ENCODE measurements at places on chromosomes 2 and 18.

GRCh38 chr2:237892984-237893595, 33.7 kb downstream of the RAMP1 start:
- DNase-seq, result no peak

DNA sequence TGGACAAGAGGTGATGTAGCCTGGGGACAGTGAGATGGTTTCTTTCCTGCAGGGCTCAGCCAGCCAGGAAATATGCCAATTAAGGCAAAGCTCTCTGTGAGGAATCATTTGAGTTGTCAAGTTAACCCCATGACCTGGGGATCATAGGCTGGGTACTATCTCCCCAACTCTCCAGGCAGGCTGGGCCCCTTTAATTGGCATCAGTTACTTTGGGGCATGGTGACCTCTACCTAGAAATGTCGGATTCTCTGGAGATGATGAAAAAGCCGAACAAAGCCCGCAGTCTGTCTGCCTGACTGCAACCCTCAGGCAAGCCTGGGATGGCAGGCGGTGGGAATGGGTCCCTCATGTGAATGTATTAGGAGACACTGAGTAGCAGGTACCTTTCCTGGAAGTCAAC, 193.5 kb upstream of the SMAD2 start:
- no peak for DNase-seq

GRCh38 chr18:62199629-62200028, 12.6 kb downstream of the RELCH start:
- no peak for DNase-seq

DNA sequence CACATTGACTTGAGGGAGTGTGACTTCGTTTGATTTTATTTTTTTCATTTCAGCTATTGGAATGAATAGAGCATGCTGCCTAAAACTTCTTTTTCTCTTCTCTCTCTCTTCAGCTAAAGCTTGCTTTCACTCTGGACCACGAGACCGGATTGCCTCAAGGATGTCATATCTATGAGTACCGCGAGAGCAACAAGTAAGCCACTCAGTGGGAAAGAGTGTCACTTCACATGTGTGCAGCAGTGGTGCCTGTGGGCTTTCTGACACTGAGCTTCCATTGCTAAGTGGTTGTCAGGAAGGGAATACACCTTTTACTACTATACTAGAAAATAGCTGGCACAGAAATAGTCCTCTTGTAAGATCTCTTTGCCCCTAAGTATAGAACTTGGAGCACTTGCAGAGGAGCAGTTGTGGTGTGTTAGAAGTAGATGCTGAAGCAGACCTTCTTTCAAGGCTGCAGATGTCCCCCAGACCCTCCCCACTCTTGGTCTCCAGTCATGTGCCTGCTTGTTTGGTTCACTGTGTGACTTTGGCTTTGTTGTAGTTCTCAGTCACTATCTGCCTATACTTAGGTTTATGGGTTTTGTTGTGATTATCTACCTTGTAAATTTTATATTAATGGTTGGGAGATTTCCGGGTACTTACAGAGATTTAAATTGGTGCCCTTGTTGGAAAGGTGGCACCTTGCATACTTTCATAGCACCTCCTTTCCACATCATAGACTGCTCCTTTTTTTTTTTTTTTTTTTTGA, 78.5 kb upstream of the ALPP start:
- no peak for DNase-seq

- no peak for DNase-seq
Measured at GRCh38 chr2:146576339-146577111, 1268.3 kb upstream of the ACVR2A start.

- no peak for DNase-seq
Measured at GRCh38 chr2:237210763-237211162, 125.1 kb downstream of the COPS8 start.

- no peak for DNase-seq
Measured at GRCh38 chr2:73253901-73254300, 19.8 kb downstream of the CCT7 start.

GRCh38 chr2:73122536-73122935, 9.8 kb upstream of the RAB11FIP5 start:
- DNase-seq, result no peak

- no peak for DNase-seq
Measured at GRCh38 chr18:48821251-48821590, 129.5 kb downstream of the SMAD7 start.

DNA sequence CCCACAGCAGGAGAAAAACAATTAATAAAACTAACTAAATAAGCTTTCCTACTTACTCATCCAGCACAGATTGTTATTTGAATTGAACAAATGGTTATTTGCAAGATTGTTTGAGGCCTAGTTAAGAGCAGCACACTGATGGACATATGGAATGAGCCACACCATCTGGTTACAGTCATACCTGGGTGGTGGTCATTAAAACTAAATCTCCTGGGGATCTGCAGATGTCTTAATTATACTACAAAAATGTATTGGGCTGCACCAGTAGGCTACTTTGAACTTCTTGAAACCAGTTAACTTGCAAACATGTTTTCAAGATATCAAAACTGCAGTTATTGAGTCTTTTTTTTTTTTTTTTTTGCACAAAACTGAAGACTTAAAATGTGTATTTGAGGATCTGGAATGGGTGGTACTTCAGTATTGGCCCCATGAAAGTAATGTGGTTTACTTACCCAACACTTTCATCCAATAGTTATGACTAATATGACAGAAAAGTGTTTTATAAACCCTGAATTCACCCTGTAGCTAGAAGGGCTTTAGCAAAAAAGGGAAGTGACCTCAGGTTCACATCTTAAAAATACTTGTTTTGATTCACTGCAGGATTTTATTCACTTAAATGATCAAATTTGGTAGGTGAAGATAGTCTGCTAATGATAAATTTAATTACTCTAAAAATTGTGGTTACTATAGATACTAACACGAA, 10.8 kb downstream of the AGFG1 start:
- no peak for DNase-seq

DNA sequence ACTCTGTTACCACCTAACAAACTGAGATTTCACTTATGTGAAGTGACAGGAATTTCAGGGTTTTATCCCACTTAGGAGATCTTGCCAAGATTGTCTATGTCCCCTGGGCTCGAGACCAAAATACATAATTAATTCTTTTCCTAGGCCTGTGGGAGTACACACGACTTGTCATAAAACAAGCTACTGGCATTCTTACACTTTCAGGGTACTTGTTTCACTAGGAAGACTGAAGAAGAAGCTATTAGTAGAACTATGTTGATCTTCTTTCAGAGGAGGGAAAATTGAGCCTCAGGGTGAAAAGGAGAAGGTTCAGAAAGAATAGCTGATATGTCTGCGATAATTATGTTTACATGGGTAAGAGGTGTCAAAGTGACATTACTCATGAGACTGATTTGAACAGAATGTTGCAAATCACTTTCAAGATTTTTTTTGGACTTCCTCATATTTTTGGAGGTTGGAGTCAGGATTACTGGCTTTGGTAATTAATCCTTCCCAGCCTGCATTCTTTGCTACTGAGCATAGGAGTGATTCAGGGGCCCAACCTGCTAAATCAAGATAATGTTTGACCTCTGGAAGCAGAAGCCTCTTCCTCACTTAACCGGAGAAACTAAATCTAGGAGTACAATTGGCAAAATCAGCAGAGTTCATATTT, 240.0 kb upstream of the NT5C1B start:
- no peak for DNase-seq

DNA sequence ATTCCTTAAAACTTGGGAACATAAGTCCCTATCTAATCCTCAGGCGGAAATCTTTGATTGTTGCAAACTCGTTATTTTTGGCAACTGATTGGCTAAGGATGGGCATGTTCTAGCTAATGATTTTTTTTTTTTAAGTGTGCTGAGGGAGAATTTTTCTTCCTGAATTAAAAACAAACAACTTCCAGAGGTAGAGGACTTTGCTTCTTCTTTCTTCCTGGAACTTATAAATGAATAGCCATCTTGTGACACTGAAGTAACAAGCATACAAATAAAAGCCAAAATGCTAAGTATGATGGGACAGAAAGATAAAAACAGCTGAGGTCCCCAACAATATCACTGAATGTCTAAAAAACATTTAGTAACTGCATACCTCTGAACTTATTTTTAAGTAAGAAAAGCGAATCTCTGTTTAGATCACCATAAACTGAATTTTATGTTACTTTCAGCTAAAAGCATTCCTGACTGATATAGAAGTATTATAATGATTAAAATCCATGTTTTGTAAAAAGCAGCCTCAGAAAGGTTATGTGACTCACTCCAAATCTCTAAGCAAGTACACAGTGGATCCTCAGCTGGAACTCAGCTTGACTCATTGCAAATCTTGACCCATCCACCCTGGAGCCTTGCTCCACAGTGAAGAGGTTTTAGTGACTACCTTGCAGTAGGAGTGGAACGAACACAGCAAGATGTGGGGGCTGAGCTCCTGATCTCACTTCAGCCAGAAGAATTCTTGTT, 344.4 kb downstream of the CLIP4 start:
- DNase-seq, result no peak

DNA sequence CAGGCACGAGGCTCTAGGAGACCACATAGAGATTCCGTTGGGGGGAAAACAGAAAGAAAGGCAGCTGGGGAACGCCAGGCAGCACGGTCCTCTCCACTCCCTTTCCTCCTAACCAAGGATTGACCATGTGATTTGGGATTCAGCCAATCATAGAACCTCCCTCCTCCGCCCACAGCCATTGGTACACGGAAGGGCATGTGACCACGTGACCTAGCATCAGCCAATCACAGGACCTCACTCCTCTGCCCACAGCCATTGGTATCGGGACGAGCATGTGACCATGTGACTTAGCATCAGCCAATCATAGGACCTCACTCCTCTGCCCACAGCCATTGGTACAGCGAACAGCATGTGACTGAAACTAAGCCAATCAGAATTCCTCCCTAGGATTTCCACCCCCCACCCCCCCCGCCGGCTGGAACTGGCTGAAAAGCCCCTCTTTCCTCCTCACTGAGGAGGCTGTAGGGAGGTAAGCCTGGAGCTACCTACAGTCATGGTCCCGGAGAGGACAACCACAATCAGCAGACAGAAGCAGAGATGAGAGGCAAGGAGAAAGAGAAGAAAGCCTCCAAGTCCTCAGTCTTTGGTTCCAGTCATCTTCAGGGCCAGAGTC, 7.6 kb downstream of the SERPINE2 start:
- no peak for DNase-seq

DNA sequence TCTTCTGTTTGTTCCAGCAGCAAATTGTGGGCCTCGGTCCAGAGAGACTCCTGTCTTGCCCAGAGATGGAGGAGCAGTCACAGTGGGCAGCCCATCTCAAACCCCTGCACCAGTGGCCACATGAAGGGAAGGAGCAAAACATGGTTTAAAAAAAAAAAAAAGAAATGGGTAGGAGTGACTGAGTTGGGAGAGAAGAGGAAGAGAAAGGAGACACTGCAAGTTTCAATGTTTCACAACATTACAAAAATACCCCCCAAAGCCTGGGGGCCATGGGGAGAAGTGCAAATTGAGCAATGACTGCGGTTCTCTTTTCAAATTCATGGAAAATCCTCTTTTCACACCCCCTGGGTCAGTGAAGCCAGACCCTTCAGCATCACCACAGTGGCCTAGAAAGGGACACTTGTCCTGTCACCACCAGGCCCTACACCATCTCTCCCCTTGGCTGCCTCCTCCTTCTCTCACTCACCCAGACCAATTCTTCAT, 117.1 kb downstream of the ZFP36L2 start:
- no peak for DNase-seq

DNA sequence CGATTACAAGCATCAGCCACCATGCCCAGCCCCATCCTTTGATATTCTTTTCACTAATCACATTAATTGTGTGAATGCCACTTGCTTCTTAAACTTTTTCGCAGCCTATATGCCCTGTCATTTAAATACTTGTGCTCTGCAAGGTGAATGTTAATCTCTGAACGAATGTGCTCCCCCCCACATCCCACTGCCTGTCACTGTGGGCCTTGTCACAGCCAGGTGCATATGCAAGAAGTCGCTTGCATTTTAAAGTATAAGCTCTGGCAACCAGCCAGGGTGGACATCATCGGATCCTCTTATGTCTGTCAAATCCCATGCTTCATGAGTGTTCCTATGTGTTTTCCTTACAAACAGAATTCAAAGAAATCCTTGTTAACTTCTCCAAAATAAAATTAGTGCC, 304.4 kb downstream of the GALR1 start:
- no peak for DNase-seq

- DNase-seq, result no peak
Measured at GRCh38 chr2:48515513-48515985, 14.4 kb upstream of the STON1 start.

GRCh38 chr2:143574069-143574468, 444.9 kb downstream of the ARHGAP15 start:
- DNase-seq, result no peak

DNA sequence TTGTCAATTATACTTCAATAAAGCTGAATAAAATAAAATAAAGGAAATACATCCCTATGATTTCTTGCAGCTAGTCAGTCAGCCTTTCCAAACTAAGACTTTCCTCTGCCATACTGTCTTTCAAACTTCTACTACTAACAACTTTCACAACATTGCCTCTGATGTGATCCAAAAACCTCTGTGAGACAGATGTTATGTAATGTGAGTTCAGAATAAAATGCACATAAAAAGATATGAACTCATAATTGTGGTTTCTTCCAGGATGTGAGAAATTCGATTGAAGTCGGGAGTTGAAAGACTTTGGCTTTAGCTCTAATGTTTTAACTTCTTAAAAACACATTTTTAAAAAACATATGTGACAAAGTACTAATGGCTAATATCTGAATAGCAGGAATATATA, 98.7 kb downstream of the PIGN start:
- DNase-seq, result no peak

DNA sequence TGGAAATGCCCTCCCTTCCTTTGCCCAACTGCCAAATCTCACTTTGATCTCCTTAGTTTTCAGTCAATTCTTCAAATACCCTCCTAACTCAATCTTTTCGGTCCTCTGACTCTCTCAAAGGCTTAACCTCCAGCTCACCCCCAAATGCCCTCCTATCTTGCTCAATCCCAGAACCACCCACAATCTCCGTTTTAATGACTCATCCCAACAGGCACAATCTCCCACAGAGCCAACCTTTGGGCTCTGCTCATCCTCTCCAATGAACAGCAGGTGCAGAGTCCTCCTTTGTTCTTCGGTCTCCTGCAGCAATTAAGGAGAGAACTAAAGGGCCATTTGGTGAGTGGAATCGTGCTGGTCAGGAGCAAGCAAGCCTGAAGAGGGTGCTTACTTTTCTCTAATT, 366.1 kb upstream of the CRIM1 start:
- no peak for DNase-seq

DNA sequence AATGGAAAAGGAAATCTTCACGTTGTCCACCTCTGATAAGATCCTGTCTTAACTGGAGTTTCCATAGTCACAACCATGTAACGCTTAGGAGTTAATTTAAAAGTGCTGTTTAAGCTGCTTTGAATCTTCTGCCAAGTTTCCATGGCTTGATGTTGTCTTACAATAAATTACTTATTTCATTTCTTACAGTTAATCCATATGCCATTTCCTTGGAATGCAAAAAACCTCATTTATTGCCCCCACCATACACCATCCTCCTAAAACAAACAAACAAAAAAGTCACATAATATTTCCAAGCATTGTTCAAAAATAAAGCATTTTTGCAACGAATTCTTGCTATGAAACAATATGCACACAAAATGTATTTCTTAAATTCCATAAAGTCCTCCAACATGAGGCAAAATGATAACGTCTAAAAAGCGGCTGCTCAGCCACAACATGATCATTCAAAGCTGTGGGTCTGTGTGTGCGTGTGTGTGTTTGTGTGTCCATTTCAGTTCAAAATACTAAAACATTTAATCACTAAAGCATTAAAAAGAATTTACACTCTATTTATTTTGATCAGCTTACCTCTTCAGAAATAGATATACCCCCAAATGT, 46.8 kb upstream of the PXDN start:
- DNase-seq, result no peak

Data from stimulated activated CD4-positive, alpha-beta T cell treated with anti-CD3 and anti-CD28 coated beads, Interleukin-4, amount 100 ng/mL, for 24 hours (primary cell).